ENCODE measurements at places on chromosomes 4 and X.

- no peak for DNase-seq
These were observed 390.7 kb downstream of the STPG2 start for GRCh38 chr4:97752599-97752998.

DNA sequence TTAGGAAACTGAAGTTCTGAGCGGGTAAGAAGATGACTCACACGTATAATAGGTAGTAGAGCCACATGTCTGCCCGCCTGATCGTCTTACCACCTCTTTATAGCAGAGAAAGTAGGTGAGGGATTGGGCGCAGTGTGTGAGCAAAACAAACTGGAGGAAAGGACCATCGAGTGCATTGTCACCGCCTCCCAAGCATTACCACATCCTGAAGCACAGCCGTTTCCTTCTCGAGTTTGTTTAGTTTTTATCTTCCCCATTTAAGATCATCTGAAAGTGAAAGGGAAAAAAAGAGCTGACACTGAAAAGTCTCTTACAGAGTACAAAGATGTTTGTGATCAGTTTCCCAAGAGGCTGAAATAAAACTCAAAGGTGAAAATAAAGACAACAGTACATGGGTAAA lies 14.8 kb downstream of the PDK3 start:
- DNase-seq, result peak; percentile 21

GRCh38 chrX:153848325-153848724 lies 18.0 kb upstream of the PDZD4 start:
- DNase-seq, result no peak

DNA sequence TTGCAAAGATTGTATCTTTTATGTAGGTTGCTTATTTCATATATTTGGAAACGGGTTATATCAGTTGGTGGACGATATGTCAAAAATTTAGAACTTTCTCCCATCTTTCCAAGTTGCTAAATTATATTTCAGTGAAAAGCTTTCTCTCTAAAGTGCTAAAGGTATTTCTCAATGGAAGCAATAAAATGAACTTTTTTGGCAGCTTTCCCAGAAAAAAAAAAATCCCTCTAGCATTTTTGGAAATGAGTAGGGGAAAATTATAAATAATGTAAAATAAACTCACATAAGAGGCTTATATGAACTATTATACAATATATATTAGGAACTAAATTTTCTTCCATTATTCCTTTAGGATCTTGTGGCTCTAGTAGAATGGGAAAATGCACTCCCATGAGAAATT lies 152.2 kb downstream of the GRID2 start:
- DNase-seq, result no peak

DNA sequence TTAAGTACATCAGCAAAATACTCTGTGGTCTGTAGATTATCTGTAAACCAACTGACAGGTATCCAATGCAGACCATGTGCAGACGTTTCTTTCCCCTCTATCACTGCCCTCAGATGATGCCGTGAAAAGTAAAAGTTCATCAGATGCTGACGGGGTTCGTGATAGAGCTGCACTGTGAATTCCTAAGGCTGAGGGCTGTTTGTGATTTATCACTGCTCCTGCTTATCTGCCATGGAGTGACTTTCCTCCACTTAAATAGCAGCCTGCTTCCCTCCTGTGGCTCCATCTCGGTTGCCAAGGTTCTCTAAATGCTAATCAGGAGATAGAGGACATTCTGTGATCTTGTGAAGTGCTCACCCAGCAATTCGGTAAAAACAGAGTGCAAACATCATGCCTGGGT lies 89.3 kb upstream of the SRD5A3 start:
- no peak for DNase-seq

- DNase-seq, result no peak
These were observed 508.1 kb upstream of the ARX start for GRCh38 chrX:25523574-25524540.

- no peak for DNase-seq
These were observed 121.0 kb upstream of the TEX13D start for GRCh38 chrX:124211312-124211942.

- no peak for DNase-seq
These were observed at the start of gene SERTM2 for GRCh38 chrX:111511477-111511876. Gene SERTM2 (plus strand): TSS chrX:111511645. CDS start chrX:111518858, 7,213 bp downstream.

DNA sequence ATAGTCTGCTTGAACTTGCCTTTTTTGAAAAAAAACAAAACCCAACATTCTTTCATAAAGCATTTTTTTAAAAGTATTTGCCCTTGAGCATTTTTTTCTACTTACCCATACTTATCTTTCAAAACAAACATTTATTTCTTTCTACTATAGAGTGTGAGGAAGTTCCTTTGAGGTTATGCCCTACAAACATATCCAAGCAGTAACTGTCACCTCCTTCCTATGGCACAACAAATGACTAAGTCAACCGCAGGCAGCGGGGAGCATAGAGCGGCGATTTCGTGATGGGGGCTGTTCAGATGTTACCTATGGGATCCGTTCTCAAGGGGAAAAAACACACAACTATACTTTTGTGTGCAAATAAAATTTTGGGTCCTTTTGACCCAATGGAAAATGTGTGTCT lies 19.4 kb downstream of the SPRY1 start:
- no peak for DNase-seq

DNA sequence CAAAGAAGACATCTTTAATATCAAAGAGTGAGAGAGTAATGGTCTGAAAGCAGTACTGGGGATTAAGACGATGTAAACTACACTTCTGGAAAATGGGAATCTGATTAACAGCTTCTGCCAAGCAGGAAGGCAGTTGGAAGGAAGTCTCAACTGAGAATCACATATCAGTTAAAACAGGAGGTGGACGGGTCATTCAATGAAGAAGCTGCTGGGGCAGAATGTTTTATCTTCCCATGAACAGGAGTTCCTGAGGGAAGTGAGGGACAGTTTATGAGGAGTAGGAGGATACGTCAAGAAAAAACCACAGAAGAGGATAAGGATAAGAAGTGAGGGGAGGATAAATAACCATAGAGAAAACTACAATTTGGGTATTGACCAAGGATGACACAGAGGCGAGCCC lies 38.7 kb upstream of the MAGEA10 start:
- DNase-seq, result no peak

DNA sequence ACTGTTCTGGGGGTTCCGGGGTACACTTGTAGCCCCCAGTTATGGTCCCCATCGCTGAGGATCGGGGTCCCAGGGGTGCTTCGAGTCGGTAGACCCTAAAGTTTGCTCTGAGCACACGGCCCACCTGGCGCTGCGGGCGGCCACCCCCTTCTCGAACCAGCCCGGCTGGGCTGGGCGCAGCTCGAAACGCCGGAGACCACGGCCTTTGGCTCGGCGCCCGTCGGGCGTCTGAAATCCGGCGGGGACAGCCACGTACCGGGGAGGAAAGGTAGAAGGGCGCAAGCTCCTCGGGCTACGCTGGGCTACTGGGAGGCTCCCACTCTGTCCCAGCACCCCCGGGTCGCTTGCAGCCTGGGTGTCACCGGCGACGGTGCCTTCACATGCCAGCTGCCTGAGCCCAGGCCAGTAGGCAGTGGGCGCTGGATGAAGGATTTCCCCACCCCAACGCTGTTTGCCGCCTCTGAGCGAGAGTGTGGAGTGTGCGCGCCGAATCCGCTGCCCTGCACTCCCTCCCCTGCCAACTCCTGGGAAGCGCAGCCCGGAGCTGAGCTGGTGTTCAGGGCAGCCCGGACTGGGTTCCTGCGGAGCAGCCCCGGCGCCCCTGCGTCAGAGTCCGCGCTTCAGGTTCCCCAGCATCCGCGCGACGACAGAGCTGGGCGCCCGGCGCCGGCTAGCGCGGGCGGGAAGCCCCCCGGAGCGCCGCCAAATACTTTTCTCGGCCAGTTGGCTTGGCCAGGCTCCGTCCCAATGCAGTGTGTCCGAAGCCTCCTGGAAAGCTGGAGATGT lies 637 bp downstream of the MAMLD1 start:
- DNase-seq, result no peak

- no peak for DNase-seq
These were observed 79.5 kb downstream of the RASGEF1B start for GRCh38 chr4:81392164-81392563.

DNA sequence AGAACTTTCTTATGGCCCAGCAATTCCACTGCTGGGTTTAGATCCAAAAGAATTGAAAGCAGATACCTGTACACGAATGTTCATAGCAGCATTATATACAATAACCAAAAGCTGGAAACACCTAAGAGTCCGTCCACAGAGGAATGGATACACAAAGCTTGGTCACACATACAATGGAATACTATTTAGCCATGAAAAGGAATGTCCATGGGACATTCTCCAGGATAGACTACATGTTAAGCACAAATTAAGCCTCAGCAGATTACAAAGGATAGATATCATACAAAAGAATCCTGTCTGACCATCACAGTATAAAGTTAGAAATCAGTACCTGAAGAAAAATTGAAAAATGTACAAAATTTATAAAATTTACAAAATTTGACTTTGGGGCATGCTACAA lies 12.7 kb upstream of the MAEA start:
- no peak for DNase-seq

- peak; percentile 11 for DNase-seq
These were observed 111.5 kb downstream of the AFAP1 start for GRCh38 chr4:7828011-7828720.

DNA sequence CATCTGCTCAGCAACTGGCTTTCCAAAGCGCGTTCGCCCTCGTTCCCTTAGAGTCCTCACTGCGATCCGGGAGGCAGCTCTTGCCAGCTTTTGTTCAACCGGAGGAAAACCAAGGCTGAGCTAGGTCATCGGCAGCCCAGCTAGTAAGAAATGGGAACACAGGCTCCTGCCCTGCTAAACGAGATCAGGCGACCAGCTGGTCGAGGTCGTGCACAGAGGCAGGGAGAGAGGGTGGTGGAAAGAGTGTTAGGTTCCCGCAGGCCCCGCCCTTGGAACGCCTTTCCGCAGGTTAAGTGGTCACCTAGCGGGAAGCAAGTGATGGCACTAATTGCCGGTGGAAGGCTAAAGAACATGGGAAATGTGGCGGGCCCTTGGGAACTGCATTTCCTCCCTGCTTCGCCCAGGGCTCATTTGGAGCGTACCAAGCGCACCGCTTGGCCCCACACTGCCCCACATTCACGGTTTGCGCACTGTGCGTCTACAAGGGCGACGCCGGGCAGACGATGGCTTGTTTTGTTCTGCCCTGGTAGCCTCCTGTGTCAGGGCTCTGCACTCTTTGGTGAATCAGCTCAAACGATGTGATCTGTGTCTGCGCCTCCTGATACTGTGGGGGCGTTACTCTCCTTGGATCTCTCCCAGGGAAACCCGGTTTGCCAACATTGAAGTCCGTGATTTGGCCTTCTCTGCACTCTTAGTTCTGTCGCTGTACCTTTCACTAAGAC lies 7.2 kb upstream of the PRDM8 start:
- no peak for DNase-seq

DNA sequence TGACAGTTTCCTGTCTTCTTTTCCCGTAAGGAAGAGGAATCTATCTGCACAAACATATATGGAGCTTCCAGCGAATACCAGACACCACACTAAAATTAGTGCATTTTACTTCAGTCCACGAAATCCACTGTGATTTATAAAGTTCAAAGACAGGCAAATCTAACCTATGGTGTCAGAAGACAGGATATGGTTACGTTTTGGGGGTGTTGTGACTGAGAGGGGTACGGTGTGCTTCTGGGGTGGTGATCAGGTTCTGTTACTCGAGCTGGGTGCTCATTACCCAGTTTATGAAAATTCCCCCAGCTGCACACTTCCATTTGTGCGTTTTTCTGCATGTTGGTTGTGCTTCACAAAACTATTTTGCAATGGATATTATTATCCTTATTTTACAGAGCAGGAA lies 10.3 kb downstream of the VGLL1 start:
- DNase-seq, result no peak

DNA sequence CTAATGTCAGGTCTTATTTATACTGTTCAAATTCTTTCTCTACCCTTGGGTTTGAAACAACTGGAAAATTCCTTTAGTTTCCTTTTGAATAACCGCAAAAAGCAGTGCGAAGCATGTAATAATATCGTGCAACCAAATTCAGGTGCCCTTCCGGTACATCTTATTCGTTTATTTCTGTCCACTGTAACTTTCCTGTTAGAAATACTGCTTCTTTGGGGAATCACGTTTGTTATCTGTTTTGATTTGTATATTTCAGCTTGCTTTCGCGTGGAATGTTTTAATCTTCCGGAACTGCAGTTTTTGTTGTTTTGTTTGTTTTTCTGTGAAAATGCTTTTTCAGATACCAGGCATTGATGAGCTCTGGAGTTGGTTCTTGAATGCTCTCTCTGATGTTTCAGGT lies 85.7 kb upstream of the HPRT1 start:
- DNase-seq, result no peak

DNA sequence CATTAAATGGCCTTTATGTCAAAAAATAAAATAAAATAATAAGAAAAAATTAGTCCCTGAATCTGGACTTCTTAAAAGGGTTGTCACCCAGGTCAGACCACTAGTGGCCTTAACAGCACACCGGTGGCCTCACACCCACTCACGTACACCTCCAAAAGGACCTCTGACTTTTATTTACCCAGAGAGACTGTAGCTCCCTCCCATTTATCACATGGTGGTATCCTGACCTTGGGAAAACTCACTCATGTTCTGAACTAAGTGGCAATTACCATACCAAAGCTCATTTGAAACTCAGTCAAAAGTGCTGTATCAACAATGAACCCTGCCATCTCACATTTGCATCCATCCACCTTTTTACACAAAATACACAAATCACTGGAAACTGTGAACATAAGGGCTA lies 53.1 kb upstream of the MAP3K15 start:
- DNase-seq, result no peak

GRCh38 chr4:138869165-138869564 lies 146.4 kb upstream of the NOCT start:
- no peak for DNase-seq

- DNase-seq, result no peak
These were observed 1.2 kb downstream of the GABRB1 start for GRCh38 chr4:47032405-47033106.

DNA sequence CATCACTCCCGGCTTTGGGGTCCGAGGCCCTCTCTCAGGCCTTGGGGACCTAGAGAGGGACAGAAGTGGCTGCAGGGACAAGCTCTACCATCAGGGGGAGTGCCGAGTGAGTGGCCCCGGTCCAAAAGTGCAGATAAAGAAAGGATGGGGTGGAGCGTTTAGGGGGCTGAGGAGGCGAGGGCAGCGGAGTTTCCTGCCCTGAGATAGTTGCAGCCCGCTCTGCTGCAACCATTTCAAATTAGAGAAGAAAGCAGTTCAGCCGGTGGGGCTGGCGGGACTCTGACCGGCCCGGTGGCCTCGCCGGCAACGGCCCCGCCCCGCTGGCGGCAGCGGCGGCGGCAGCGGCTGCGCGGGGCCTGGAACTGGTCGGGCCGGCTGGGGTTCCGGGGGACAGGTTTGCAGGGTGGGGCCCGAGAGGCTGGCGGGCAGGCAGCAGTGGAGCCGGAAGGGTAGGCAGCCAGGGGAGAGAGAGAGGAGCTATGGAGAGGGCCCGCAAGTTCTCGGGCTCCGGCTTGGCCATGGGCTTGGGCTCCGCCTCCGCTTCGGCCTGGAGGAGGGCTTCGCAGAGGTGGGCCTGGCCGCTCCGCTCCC lies 7.6 kb downstream of the DLG3 start:
- DNase-seq, result no peak

GRCh38 chr4:185399466-185399865 lies 2.8 kb downstream of the ANKRD37 start:
- DNase-seq, result no peak
